ENCODE measurements at places on chromosomes 1 and 21.
A peak's percentile ranks its signal among the peaks of the same experiment; 100 is the strongest.

- DNase-seq = no peak
These were observed 13.0 kb downstream of the RCC1 start for GRCh38 chr1:28518745-28519341.

DNA sequence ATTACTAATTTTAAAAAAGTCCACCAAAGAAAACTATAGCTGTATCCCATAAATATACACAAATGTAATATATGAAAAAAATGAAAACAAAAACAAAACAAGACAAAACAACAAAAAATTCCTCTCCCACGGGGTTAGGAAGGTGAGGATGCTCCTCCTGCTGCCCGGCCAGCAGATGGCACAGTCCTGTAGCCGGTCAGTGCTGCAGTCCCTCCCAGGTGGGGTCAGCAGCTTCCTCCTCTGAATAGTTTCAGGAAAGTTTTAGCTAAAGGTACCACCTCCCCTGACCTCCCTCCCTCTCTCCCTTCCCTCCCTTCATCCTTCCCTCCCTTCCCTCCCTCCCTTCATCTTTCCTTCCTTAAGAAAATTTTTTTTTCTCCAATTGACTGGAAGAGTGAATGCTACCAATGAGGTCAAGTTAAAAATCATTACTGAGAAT, 67.8 kb upstream of the BCL10 start:
- no peak for DNase-seq

GRCh38 chr1:41638086-41639024, 153.9 kb upstream of the EDN2 start:
- no peak for DNase-seq

DNA sequence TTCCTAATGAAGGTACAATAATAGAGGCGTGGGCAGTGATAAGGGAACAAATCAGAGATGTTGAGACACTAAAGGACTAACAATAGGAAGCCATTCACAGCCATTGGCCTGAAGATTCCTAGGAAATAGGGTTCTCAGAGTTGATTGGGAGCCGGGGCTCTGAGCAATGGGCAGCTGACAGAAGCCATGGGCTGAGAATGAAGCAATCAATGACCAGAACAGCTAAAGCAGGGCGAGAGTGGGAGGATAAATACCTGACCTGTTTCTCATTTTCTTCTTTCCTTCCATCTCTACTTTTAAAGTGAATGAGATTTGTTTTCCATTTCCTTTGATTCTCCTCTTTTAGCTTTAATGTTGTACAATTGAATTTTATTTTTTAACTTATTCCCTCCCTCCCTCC, 774.7 kb upstream of the ADGRL4 start:
- DNase-seq = no peak

DNA sequence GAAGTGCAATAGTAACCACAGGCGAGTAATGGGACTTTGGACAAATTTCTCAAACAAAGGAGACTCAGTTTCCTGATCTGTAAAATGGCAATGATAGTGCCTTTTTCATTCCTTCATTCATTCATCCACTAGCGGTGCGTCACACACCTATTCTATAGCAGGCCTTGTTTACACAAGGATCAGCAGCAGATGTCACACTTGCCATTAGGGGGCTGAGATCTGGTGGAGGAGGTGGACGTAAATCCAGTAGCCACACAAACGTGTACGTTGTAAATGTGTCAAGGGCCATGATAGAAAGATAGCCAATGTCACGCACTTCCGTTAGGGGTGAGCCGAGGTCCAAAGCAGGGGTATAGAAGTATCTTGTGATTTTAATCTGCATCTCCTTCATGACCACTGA, 34.2 kb downstream of the SERINC2 start:
- DNase-seq = no peak

GRCh38 chr1:183689762-183690204, 36.7 kb upstream of the APOBEC4 start:
- DNase-seq = no peak

- no peak for DNase-seq
These were observed 13.6 kb upstream of the PEAR1 start for GRCh38 chr1:156879876-156880275.

GRCh38 chr1:16237343-16237830, 404 bp upstream of the CPLANE2 start:
- DNase-seq = no peak

DNA sequence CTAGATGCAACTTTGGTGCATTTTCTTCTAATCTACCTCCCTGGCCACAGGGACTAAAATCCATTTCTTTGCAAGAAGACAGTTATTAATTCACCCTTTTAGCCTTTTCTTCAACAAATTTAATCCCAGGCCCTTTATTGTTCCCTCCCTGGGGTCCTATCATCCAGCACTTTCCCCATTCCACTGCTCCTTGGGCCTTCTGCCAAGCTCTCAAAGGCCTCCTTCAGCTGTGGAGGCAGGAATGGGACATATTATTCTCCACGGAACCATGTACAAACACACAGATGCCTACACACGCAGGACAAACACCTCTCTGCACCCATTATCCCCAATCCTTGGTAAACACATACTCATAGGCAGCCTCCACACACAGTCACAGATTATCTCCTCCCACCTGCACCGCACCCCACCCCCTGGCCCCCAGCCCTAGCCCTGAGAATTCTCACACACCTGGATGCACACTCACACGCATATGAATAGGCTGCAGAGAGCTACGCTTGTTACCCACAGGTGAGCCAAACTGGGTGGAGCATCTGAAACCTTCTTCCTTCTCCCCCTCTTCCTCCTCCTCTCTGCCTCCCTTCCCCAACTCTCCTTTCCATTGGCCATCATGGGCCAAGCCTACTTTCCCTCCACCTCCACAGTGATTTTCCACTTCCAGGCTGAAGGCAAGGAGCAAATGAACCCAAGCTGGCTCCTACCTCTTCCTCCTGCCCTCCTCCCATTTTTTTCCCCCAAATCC, 11.7 kb downstream of the TAGLN2 start:
- no peak for DNase-seq

DNA sequence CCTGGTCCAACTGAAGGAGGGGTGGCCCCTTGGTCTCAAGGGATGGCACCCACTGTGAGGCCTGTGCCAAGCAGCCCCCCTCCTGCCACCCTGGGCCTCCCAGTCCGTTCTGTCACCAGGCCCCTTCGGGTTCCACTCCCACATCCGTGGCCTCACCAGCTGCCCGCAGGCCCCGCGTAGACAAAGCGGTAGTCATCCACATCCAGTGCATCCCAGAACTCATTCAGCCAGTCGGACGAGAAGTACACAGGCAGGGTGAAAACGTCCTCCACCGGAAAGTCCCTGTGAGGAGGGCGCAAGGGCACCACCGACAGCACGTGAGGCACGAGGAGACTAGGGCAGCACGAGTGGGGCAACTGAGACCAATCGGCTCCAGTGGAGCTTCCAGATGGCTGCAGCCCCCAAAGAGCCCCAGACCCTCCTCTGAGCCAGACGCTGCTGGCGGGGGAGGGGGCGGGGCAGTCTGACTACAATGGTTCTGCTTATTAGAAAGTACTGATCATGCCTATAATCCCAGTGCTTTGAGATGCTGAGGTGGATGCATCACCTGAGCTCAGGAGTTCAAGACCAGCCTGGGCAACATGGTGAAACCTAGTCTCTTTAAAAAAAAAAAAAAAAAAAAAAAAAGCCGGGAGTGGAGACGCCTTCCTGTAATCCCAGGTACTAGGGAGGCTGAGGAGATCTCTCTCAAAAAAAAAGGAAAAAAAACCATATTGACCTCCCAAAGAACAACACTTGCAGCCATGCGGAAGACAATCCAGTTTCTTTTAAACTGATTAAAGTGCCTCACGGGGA, 1.2 kb downstream of the JMJD4 start:
- no peak for DNase-seq

DNA sequence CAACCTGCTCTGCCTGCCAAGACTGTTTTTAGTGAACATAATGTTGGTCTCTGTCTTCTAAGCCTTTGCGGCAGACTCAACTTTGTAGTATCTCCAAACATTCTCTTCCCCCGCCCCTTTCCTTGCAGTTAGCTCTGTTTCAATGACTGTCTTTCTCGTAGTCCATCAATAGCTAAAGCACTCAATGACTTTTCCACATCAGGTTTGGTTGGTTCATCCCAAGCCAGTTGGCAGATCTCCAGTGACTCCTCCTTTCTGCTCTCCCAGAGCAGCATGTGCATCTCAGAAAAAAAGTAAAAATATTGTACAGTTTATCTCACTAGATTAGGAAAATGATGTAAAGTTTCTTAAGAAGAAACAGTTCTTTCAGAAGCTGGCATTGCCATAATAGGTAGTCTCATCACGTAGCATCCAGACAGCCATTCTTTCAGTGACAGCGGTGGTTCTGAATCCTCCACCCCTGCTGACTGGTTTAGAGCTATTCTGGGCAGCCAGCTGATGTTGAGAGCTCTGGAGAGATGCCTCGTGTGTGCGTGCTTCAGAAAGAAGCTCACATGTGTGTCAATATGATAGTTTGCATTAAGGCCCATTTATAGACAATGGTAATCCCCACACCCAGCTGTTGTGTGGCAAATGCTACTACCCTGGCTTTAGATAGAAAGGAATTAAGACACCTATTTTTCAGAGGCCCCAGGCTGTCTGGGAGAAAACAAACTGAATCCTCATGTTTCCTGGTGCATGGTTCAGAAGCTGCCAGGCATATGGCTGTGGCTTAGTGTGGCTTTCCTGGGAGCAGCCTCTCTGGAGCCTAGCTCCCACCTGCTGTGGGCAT, 53.2 kb downstream of the CNN3 start:
- DNase-seq = no peak

- DNase-seq = no peak
These were observed 405.0 kb downstream of the MATN1 start for GRCh38 chr1:30318413-30318812.

DNA sequence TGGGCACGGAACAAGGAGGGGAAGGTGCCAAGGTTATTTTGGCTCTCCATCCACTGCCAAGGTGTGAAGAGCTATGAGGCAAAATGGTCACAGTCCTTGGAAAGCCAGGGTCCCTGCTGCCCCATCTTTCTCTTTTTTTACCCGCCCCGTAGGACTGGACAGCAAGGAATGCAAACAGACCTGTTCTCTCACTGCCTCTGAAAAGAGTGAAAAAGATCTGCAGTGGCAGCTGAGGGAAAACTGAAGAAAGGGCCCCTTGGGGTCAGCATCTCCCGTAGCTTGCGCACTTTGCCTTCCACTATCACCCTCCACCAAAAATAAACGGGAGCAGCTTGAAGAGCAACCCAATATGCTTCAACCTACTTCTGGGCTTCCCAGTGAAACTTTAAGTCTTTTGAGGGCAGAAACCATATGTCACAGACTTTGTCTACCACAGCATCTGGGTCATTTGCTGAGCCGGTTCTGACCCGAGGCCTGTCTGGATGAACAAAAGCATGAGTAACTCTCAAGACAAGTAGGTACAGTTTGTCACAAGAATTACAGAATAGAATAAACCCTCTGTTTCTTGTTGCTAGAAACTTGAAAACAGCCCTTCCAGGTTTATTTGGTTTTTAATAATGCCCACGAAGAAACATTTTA, 9.4 kb upstream of the KIF14 start:
- DNase-seq = no peak

GRCh38 chr1:47568763-47569162, 130.9 kb downstream of the FOXD2 start:
- DNase-seq = no peak

GRCh38 chr1:100649146-100649545, 70.4 kb upstream of the VCAM1 start:
- DNase-seq = no peak

DNA sequence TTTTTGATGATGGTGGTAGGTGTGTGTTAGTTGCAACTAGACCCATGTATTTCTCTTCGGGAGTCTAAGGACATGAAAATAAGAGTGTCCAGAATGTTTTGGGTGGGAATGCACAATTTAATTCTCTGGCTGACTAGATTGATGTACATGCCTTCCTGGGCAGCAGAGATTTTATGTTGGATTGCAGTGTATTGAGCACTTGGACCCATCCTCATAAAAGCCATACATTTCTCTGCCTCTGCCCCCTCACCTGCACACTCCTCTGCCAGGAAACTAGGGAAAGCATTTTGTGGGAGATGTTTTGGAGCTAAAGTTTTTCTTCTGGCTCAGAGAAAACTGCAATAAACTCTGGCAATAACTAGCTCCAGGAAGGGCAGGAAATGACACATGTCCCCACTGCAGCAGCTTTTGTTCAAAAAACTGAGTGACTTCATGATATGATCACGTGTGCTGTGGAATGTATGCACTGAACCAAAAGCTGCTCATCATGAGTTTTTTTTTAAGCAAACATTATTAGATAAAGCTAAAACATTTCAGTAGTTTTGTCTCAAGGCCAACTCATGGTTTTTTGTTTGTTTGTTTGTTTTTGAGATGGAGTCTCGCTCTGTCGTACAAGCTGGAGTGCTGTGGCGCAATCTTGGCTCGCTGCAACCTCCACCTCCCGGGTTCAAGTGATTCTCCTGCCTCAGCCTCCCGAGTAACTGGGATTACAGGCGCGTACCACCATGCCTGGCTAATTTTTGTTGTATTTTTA, 17.6 kb downstream of the RIT1 start:
- DNase-seq = no peak

GRCh38 chr1:212366901-212367300, 47.8 kb downstream of the PACC1 start:
- no peak for DNase-seq

- no peak for DNase-seq
These were observed 43.0 kb upstream of the PSEN2 start for GRCh38 chr1:226827458-226827857.

GRCh38 chr1:46605232-46605631, 1.2 kb upstream of the MKNK1 start:
- no peak for DNase-seq

DNA sequence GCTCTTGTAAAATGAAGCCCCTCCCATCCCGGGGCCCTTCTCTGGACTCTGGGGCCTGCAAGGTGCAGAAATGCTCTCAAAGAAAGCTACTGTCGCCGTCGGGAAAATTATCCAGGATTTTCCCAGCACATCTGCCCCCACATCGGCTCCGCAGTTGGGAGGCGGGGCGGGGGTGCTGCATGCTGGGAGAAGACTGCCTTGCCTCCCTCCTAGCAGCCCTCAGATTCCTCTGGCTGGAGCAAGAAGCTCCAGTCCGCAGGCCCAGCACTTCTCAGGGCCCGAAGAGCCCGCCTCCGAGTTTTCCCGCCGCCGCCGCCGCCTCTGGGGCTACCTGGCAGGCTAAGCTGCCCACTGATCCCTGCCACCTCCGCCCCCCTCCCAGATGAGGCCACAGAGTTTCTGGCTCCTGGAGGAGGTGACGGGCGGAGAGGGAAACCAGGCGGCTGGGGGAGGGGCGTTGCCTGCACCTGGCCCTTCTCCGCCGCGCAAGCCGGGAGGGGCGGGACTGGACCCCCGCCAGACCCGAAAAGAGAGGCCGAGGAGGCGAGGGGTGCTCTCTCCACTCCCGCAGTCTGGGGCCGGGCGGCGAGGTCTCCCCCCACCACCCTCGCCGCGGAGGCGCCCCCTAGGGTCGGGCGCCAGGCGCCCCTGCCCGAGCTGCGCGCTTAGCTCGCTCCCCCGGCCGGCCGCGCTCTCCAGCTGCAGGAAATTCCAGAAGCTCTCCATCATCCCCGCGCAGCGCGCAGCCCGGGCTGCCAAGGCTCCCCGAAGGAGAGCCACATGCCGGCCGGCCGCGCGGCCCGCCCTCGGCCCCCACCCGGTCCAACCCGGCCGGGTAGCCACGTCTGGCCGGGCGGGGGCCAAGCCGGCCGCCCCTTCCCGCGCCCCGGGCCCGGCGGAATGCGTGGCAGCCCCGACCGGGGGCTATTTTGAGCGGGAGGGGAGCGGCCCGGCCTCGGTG, 28.8 kb downstream of the AHDC1 start:
- peak; percentile 77 for DNase-seq

- no peak for DNase-seq
These were observed 13.7 kb downstream of the PARS2 start for GRCh38 chr1:54750596-54750995.

GRCh38 chr1:160309185-160309557, 24.2 kb upstream of the PEX19 start:
- no peak for DNase-seq

Data from neuronal stem cell (in vitro differentiated cells).